ENCODE measurements at places on chromosomes 11 and 22.
A peak's percentile ranks its signal among the peaks of the same experiment; 100 is the strongest.

GRCh38 chr11:111448831-111449557, 63.2 kb downstream of the BTG4 start:
- no peak for DNase-seq

DNA sequence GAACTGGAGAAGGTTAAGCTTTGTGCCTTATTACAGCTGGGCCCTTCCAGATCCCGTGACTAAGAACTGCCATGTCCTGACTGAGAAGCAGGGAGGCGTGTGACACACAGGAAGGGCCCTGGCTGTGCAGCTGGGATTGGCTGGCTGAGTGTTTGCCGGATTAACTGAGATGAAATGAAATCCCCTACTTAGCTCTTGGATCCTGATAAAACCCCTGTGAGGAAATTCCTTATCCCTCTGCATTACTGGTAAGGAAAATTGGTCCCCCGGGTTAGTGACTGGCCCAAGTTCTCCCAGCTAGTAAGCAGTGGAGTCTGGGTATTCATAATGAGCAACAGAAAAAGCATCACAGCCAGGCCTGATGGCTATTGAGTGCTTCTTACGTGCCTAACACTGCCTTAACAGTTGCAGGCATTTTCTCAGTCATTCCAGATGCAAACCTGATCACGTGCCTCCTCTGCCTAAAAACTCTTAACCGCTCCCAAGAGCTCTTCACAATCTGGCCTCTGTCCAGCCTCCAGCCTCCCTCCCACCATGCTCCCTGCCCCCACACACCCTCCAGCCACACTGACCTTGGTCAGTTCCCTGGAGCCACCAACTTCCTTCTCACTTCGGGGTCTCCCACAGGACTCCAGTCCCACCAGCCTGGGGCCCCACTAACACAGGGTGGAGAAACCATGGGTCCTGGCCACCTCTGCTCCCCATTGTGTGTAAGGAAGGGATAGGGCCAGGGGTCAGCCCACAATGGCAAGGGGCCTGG, 37.8 kb downstream of the ARRB1 start:
- no peak for DNase-seq

DNA sequence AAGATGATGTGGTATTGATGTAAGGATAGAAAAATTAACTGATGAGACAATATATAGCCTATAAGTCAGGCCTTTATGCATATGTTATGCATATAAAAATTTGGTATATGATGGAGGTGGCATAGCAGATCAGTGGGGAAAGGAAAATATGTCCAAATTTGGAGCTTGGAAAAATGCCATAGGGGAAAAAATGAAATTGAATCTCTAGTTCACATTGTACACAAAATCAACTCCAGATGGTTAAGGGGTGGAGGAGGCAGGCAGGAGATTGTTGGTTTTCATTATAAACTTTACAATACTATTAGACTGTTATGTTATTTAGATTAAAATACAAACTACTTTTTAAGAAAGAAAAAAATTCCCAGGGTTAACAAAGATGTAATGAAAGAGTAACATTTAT, 15.1 kb upstream of the CD3E start:
- no peak for DNase-seq

DNA sequence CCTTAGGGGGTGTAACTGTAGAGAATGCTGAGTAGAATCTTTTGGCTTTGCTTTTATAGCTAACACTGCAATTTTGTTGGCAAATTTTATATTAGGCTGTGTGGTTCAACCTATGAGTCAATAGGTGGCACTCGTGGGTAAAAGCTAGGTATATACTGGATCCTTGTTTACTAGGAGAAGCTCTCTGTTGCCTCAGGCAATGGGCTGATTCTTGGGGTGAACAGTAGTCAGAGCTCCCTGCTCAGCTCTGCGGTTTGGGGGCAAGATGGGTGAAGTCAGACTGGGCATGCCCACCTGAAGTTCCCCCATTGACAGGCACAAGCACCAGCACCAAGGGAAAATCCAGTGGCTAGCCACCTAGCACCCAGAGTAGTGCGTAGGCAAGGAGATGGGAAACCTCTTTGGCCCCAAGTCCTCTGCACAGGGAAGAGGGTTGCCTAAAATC, 238.7 kb downstream of the FAM181B start:
- DNase-seq: no peak

- no peak for DNase-seq
Measured at GRCh38 chr22:39543095-39543494, 10.5 kb upstream of the RPS19BP1 start.

DNA sequence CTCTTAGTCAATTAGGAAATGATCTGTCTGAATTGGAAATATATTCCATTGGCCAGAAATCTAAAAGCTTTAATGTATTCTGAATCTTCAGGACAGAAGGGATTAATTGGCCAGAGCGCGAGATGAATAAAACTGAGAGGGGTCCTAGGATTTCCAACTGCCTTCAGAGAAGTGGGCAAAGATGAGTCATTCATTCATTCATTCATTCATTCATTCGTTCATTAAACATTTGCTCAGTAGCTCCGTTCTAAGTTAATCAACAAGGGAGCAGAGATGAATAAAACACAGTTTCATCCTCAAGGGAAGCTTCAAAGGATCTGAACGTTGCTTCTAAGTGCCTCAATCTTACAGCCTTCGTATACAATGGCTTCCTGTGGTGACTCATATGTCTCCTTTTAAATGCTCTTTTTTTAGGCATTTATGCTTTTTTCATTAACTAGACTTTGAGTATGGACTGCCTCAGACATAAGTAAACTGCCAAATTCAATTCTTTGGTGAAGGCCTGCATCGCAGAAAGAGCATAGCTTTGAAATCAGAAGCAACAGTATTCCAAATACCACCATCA, 537.4 kb upstream of the CCDC90B start:
- no peak for DNase-seq

- DNase-seq: peak; percentile 52
Measured at GRCh38 chr11:83063073-83063754, 8.5 kb downstream of the RAB30 start.

DNA sequence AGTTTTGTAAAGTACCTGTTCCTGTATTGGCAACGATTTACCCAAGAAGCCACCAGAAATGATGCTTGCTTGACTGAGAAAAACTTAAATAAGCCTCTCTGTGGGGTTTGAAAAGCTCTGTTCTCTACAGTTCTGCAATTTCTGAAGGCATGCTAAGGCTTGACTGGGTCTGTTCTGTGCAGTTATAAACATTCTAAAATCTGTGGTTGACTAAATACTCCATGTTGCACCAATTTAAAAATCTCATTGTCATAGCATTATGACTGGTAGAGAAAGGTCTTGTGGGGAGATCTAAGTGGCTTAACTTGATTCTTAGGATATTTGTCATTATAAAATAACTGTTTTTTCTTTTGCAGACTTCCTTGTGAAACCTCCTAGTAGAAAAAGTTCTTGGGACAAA, 73.7 kb downstream of the MTMR3 start:
- no peak for DNase-seq

DNA sequence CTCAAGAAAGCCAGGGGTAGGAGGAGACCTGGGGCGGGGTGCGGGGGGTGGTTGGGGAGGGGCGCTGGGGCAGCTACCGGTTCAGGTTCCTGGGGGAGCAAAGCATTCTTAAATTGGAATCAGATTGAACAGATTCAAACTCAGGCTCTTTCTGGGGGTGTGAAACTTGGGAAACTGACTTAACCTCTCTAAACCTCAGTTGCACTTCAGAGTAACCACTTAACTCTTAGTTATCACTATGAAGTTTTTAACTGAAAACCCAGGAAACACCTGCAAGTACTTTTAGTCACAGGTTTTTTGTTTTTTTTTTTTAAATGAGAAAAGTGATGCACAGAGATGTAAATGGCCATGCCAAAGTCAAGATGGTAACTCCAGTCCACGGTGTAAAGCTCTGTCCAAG, 72.0 kb downstream of the RCN1 start:
- DNase-seq: no peak

DNA sequence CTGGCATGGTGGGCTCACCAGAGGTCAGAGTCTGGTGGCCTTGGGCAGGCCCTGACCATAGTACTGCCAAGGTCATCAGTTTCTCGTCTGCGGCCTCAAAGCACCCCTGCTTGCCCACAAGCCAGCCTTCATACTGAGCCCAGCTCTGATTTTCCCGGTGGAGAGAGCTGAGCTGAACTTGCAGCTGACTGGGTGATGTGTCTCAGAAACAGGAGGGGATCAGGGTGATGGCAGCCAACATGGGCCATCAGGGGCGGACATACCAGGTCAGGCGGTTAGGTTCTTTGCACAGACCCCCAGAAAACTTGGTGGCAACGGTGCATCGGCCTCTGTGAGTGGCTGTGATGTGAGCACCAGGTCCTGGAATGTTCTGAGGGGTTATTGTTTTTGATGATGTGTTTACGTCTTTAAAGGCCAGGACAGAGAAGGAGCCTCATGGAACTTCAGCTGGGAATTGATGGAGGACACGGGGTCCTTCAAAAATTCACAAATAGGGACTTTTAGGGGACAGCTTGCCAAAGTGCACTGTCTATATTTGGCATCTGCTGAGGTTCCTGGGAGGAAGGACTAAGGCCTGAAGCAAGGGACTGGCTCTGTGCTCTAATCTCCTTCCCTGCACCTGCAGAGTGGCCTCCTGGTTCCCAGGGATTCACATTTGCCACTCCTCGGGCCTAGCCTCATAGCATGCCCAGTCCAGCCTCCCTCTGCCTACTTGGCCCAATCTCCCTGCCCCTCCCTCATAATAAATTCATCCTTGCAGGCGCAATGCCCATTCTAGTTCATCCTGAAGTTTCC, 131.2 kb downstream of the OSBP2 start:
- no peak for DNase-seq

DNA sequence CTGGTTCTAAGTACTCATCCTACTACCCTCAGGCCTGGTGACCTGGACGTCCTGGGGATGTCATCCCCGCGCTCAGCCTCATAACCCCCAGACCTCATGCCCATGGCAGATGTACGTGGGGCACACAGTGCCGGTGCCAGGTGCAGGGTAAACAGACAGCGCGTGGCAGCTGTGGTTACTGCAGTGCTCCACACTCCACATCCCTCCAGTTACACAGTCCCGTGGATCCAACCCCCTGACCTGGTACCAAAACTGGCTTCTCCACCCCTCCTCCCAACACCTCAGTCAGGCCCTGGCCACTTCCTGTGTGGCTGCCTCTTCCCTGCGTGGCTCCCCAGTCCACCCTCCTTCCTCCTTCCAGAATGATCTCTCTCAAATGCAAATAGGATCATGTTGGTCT, 95.2 kb downstream of the DSCAML1 start:
- no peak for DNase-seq

DNA sequence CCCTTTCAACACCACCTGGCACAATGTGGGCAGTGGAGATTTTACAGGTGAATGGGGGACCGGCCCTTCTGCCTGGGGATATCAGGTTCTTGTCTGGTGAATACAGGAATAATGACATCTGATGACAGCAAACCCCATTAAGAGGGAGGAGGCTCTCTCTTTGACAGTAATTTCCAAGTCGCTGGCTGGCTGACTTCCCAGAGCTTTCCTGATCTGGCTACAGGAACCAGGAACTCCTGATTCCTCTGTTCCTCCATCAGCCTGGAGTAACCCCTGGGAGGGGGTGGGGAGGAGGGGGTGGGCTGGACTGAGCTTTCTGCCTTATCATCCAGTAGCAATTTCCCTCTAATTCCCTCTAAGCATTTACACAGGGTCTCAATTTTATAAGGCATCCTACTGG, 3.7 kb upstream of the MIEF1 start:
- no peak for DNase-seq

- no peak for DNase-seq
Measured at GRCh38 chr11:119990309-119991021, 147.4 kb downstream of the TRIM29 start.

DNA sequence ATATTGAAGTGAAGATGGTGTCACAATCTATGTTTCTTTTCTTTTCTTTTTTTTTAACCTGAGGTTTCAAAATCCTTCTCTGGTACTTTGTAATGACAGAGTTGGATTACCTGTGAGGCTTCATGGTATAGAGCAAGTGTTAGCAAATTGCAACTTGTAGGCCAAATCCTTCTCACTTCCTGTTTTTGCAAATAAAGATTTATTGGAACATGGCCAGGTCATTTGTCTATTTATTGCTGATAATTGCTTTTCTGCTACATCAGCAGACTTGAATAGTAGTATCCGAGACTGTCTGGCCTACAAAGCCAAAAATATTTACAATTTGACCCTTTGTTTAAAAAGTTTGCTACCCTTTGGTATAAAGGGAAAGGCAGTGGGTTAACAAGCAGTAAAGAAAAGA, 1059.4 kb upstream of the CCDC90B start:
- no peak for DNase-seq

DNA sequence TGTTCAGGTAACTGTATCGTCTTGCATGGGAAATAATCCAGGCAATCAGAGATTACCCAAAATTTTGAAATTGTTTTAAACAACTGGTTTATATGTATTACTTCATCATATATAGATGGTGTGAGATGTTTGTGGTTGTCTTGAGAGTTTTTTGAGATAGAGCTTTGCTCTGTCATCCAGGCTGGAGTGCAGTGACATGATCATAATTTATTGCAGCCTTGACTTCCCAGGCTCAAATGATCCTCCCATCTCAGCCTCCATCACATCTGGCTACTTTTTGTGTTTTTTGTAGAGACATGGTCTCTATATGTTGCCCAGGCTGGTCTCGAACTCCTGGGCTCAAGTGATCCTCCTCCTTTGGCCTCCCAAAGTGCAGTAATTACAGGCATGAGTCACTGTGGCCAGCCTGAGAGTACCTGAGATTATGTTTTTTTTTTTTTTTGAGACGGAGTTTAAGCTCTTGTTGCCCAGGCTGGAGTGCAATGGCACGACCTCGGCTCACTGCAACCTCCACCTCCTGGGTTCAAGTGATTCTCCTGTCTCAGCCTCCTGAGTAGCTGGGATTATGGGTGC, 11.5 kb downstream of the CTNND1 start:
- no peak for DNase-seq

DNA sequence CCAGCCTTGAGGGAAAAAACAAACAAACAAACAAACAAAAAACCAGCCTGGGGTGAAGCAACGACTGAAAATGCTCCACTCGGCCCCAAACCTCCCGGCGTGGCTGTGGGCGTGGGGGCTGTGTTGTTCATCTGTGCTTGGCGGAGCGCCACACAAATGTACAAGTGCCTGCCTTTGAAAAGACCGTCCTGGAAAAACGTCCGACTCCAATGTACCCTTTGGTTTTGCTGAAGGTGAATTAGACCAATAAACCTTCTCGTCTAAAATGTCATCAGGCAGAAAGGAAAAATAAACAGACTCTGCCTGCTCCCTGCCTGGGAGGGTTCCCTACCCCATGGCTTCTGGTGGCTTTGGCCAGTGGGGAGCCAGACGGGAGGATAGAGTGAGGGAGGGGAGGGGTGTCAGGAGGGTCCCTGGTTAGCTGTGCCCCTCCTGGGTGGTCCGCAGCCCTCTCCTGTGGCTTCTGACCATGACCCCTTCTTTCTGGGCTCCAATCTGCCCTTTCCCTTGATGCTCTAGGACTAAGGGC, 93.9 kb downstream of the TRMU start:
- DNase-seq: no peak

GRCh38 chr11:126544108-126545056, 188.9 kb downstream of the ST3GAL4 start:
- DNase-seq: no peak

Data from activated CD4-positive, alpha-beta T cell treated with anti-CD3 and anti-CD28 coated beads, Interleukin-2, amount 50 U/mL, for 16 hours (primary cell).